ENCODE measurements at places on chromosomes 6 and 20.

GRCh38 chr6:138415125-138415524 is 11.1 kb downstream of the HEBP2 start:
- DNase-seq = no peak

DNA sequence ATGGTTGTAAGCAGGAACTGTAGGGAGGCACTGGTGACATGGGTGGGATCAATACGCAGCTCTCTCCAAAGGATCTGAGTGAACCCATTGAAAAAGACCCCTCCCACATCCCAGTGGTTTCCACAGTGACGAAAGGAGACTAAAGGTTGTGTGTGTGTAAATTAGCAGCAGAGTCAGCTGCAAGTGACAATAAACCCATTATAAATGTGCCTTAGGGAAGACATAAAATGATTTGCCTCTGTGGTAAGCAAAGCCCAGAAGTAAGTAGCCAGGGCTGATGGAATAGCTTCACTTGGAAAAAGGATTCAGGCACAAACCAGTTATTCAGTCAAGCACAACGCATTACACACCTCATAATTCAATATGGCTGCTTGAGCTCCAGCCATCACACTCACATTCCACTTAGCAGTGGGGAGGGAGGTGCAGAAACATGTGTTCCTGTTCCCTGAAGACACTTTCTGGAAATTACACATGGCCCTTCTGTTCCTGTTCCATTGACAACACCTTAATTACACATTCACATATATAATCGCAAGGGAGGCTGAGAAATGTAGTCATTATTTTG is 231.4 kb downstream of the PREX1 start:
- DNase-seq = no peak

GRCh38 chr20:35015863-35016193 is 60.2 kb downstream of the MYH7B start:
- DNase-seq = no peak

- DNase-seq = peak; percentile 30
These were observed 19.8 kb downstream of the FKBP5 start for GRCh38 chr6:35668744-35669450.

DNA sequence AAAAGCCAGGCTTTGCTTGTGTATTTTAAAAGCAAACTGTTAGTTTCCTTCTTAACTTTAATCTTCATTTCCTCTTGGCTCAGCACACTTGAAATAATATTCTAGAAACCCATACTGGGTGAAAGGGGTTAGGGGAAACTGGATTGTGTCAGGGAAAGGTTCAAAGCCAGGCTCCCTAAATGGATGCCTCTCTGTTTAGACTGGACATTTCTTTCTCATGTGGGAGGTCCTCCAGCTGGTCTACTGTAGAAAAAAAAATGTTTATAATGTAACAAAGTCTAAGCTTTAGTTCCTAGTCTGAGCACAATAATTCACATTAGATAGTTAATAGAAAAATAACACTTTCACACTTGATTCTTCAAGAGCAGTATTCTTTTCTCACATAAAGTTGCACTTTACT is 89.0 kb upstream of the AKIRIN2 start:
- DNase-seq = no peak

DNA sequence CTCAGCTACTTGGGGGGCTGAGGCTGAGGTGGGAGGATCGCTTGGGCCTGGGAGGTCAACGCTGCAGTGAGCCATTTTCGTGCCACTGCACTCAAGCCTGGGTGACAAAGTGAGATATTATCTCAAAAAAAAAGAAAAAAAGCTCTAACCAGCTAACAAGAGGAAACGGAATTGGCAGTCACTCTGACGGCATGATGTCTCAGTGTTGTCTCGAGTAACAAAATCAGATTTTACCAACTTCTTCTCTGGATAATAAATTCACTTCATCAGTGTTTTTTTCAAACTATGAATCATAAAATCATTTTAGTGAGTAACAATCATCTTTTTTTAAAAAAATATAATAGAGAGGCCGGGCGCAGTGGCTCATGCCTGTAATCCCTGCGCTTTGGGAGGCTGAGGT is 12.6 kb downstream of the KIF16B start:
- DNase-seq = no peak

GRCh38 chr6:38136547-38136946 is 317.0 kb downstream of the ZFAND3 start:
- no peak for DNase-seq

- no peak for DNase-seq
These were observed 1067.0 kb upstream of the MAP3K7 start for GRCh38 chr6:91653895-91654294.

DNA sequence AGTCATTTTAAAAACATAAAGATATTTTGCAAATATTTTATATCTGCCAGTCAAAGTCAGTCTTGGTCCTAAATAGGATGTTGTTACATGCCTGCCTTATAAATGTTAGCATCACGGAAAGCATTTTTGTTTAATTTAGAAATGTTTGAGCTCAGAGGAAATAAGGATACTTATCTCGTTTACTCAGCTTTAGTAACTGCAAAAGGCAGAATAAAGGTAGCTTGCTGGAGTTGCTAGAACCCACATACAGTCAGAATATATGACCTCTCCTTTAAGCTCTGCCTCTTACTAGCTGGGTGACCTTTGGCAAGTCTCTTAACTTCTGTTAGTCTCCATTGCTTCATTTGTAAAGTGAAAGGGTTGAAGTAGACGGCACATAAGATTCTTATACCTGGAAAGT is 867.3 kb downstream of the KIF16B start:
- no peak for DNase-seq

DNA sequence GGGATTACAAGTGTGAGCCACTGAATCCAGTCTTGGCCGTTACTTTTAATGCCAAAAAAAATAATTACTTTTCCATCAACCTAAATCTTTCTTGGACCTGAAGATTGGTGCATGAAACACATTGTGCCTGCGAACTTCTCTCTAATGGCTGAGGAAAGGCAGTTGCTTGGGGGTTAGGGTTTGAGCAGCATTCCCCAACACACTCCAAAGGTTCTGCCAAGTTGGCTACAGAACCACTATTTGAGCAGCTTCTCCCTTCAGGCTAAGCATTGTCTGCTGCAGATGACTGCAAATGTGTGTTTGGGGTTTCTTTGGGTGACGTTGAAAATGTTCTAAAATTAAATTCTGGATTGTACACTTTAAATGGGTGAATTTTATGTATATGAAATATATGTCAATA is 6.3 kb upstream of the LBP start:
- DNase-seq = no peak

GRCh38 chr20:7716286-7716972 is 223.8 kb downstream of the HAO1 start:
- no peak for DNase-seq

GRCh38 chr20:14384416-14385175 is 47.2 kb upstream of the FLRT3 start:
- peak; percentile 22 for DNase-seq

GRCh38 chr6:36735110-36736071 is 37.8 kb downstream of the RAB44 start:
- DNase-seq = peak; percentile 93

- peak; percentile 21 for DNase-seq
These were observed 49.3 kb downstream of the PHIP start for GRCh38 chr6:79028641-79029314.

- DNase-seq = no peak
These were observed 31.7 kb downstream of the C6orf58 start for GRCh38 chr6:127608554-127609270.

DNA sequence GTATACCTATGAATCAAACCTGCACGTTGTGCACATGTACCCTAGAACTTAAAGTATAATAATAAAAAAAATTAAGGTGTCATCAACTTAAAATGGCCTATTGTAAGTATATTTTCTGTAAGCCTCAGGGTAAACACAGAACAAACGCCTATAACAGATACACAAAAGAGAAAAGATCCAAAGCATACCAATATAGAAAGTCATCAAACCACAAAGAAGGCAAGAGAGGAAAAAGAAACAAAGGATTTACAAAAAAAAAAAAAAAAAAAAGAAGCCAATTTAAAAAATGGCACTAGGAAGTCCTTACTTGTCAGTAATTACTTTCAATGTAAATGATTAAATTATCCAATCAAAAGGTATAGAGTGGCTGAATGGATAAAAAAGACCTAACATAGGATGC is 24.6 kb upstream of the ASF1A start:
- peak; percentile 23 for DNase-seq

GRCh38 chr6:4932228-4932903 is 71.5 kb downstream of the RPP40 start:
- no peak for DNase-seq

- DNase-seq = no peak
These were observed 57.4 kb upstream of the DDR1 start for GRCh38 chr6:30826961-30827342.

GRCh38 chr6:165762125-165762524 is 99.1 kb upstream of the PDE10A start:
- no peak for DNase-seq

GRCh38 chr6:11011787-11012234 is 32.3 kb downstream of the ELOVL2 start:
- DNase-seq = no peak

- no peak for DNase-seq
These were observed 3.1 kb downstream of the SLC23A2 start for GRCh38 chr20:4998160-4998651.

DNA sequence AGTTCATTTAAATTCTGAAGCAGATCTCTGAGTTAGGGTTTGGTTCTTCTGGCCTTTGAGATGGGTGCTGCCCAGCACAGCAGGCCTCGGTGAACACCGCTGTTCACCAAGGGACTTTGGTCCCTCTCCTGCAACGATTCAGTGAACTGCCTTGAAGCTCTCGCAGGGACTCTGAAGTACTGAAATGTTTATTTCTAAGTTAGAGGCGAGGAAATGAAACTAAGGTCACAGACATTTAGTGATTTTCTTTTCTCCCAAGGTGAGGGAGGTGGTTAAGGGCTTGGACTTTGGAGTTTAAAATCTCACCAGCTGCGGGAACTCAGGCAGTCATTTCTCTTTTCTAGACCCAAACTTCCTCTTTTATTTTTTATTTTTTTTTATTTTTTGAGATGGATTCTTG is 26.2 kb downstream of the E2F3 start:
- no peak for DNase-seq

- DNase-seq = no peak
These were observed 134.2 kb upstream of the HDGFL1 start for GRCh38 chr6:22435151-22435550.

DNA sequence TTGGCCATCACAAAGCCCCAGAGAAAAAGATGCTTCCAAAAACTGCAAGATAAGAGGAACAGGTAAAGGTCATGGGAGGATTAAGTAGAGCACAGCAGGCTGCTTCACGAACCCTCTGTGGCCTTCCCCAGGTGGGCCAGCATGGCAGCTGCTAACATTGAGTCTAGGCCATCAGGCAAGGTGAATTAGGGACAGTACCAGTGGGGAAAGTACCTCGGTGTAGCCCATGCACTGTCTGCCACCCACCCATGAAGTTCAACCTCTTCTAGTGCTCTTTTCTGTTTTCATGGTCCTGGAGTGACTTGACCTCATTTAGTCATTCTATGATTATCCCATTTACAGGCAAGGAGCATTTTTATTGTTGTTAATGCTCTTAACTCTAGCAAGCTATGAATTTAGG is 108.6 kb upstream of the DUSP22 start:
- no peak for DNase-seq

GRCh38 chr20:353166-353565 is 6.3 kb downstream of the NRSN2 start:
- no peak for DNase-seq

DNA sequence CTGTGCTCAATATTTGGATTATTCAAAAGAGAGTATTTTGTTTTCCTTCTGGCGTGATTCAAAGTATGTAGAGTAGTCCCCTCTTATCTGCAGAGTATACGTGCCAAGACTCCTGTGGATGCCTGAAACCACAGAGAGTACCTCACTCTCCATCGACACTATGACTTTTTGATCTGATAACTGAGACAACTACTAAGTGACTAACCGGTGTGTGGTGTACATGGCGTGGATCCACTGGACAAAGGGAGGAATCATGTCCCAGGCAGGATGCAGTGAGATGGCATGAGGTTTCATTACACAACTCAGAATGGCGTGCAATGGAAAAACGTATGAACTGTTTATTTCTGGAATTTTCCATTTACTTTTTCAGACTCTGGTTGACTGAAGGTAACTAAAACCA is 112.2 kb upstream of the PDE7B start:
- peak; percentile 32 for DNase-seq

GRCh38 chr6:142850679-142851423 is 94.1 kb downstream of the HIVEP2 start:
- peak; percentile 16 for DNase-seq

DNA sequence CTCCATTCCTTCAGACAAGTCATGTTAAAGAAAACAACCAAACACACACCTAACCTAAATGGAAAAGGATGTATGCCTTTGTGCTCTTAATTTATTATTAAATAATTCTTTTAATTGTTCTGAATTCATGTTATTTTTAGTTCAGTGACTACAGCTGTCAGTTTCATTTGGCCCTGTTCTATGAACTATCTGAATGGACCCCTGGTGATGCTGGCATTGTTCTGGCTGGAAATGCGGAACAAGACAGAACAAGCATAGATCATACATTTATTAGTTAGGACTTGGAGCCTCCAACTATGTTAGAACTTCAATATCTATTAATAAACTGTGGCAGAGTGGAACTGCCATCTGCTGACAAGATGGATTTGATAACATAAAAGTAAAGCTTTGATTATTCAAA is 5.7 kb downstream of the MAP3K7 start:
- no peak for DNase-seq

GRCh38 chr6:52103623-52104022 is 16.2 kb upstream of the PKHD1 start:
- DNase-seq = no peak

DNA sequence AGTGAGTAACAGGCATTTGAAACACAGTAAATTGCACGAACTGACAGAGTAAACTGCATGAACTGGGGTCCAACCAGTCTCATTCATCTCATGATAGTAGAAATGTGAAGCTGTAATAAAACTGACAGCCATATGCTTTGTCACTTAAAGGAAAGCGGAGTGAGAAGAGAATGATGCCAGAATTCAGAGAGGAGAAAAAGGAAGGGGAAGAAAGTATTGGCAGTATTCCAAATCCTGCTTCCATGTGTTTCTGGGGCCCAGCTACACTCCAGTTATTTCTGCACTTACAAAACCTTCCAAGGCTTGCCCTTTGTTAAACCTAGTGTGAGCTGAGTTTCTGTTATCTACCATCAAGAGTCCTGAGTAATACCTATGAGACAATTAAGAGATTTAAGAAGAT is 17.2 kb downstream of the SNX14 start:
- no peak for DNase-seq

- DNase-seq = no peak
These were observed 27.4 kb downstream of the PMEPA1 start for GRCh38 chr20:57682184-57683101.

GRCh38 chr20:50674138-50674825 is 17.1 kb downstream of the RIPOR3 start:
- no peak for DNase-seq

All from GM03348 (cell line).